ENCODE measurements at places on chromosomes 12 and 14.

GRCh38 chr12:39935839-39936238 lies 170.0 kb downstream of the SLC2A13 start:
- no peak for DNase-seq

- DNase-seq: no peak
Measured at GRCh38 chr12:20572451-20572850, 122.7 kb upstream of the SLCO1C1 start.

DNA sequence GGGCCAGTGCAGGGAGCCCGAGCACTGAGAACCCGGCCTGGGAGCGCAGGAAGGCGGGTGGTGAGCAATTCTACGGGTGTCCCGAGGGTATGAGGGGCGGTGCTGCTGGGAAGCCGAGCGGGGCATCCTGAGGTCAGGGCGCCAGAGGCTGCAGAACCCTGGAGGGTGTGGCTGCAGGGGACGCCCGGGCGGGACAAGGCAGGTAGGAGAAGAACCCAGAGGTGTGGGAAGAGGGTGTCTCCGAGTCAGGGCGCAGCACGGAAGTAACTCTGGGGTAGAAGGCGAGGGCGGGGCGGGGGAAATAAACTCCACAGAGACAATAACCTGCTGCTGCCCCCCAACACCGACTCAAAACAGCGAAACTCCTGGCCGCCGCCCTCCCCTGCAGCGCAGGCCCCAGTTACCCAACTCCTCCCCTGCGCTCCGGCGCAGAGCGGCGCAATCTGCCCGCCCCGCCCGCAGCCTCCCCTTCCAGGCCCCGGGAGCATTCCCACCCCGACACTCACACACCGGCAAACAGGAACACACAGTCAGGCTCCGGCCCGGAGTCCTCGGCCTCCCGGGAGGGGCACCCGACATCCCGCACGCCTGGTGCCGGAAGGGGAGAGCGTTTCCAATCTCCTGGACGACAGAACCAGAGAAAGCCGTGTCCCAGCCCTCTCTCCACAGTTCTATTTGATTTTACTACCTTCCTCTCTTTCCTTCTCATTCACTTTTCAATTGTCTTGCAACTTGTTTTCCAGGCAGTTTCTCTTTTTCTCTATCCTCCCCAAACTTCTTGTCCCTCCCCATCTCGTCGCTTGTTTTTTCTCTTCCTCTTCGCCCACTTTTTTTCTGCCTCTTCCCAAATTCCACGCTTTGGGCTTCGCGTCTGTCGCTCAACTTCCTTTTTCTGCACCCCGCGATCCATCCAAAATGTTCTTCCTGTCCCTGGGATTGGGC lies 2.4 kb downstream of the HRK start:
- DNase-seq: no peak

GRCh38 chr14:103209054-103209453 lies 85.8 kb downstream of the TNFAIP2 start:
- no peak for DNase-seq

- DNase-seq: no peak
Measured at GRCh38 chr14:54881235-54881760, 21.3 kb downstream of the GCH1 start.

DNA sequence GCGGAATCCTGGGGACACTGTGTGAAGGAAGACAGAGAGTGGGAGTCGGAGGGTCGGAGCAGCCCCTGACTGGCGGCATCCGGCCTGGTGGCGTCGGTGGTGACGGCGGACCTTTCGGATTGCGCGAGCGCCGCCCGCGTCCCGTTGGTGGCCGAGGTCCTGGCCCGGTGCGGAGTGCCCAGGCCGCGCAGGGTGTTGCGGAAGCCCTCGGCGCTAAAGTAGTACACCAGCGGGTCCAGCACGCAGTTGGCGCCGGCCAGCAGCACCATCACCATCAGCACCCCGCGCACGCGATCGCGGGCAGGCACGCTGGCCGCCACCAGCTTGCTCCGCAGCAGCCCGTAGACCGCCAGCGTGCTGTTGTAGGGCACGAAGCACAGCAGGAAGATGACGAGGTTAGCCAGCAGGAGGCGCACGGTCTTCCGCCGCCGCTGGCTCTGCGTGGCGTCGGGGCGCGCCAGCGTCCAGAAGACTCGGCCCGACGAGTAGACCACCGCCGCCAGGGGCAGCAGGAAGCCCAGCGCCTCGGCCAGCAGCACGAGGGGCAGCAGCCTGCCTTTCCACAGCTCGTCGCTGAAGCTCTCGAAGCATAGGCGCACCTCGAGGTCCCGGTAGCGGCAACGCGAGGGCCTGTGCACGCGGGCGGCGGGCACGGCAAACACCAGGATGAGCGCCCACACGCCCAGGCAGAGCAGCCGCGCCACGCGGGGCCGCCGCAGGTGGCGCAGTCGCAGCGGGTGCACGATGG lies 13.1 kb upstream of the CHD4 start:
- no peak for DNase-seq

GRCh38 chr12:56530390-56531055 lies 8.9 kb downstream of the RBMS2 start:
- DNase-seq: no peak

DNA sequence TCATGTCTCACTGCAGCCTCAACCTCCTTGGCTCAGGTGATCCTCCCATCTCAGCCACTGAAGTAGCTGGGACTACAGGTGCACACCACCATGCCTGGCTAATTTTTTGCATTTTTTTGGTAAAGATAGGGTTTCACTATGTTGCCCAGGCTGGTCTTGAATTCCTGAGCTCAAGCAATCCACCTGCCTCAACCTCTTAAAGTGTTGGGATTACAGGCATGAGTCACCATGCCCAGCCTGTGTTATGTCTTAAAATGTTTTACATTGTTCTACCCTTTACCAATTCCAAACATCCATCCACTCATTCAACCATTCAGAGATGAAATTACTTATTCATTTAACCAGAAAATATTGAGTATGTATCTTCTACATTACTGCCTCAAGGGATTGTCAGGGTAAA lies 111.6 kb upstream of the BTG1 start:
- no peak for DNase-seq

DNA sequence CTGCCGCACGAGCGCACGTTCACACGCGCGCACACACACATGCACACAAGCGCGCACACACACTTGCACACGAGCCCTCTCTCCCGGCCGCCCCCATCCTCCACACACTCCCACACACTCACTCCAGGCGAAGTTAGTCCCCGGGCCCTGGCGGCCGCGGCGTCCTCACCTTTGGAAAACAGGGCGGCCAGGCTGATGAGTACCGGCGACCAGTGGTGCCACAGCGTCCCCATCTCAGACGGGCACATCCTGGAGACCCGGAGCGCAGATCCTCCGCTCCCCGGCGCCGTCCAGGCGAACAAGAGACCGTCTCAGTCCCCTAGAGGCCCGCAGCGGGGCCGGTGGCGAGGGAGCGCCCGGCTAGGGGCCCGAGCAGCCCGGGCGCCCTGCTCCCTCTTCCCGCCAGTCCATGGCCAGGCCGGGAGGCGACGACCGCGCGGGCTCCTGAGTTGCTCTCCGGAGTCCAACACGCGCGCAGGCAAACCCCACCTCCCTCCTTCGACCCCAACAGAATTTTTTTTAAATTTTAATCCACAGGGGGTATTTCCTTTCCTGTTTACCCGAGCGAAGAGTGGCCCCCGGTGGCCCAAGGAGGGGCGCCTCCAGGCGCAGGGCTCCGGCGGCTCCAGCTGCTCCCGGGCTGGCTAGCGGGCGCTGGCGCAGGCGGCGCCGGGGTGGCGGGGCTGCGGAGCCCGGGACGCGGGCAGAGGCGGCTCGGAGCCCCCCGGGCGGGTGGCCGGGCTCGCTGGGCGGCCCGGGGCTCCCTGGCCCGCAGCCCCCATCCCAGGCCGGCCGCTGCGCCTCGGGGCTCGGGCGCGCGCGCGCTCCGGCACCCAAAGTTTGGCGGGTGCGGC lies 506 bp downstream of the TMEM132D start:
- no peak for DNase-seq

DNA sequence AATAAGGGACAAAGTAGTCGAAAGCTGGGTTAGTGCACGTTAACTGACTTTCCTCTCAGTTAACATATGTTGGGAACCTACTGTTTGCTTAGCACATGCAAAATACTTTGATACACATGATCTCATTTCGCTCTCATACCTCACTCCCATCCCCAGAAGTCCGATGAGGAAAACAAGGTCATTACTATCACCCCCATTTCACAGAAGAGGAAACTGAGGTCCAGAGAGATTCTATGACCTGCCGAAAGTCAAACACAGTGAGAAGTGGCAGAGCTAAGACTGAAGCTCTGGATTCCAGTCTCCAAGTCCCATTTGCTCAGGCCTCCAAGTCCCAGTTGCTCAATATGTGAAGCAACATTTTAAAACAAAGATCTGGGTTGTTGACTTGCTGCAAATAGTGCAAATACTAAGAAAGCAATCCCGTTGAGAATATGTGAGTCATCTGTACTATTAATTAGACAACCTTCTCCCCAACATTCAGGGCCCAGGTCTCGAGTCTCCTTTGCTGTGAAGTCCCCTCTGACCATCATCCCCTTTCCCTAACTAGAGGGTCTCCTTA lies 170.6 kb upstream of the PWP1 start:
- DNase-seq: no peak

GRCh38 chr12:87943762-87944161 lies 85.4 kb downstream of the C12orf50 start:
- DNase-seq: no peak

DNA sequence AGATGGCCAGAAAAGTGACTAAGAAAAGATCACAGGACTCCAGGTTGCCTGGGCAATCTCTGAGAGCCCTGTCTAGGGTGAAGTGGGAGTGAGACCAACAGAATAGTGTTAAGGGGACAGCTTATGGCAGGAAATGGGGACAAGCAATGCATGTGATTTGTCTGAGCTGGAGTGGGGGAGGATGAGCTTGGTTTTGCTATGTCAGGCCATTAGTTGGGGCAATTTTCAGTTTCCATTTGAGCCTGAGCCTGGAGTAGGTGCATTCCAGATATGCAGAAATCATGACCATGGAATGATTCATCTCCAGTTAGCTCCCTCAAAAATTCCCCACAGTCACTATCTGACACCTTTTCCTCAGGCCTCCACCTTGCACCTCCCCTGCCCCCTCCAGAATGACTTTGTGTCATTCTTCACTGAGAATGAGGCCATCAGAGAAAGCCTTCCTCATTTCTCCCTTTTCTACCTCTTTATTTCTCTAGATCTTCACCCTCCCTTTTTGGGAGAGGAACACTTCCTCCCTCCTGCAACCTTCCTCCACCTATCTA lies 150.9 kb upstream of the PLEKHG7 start:
- peak; percentile 33 for DNase-seq

DNA sequence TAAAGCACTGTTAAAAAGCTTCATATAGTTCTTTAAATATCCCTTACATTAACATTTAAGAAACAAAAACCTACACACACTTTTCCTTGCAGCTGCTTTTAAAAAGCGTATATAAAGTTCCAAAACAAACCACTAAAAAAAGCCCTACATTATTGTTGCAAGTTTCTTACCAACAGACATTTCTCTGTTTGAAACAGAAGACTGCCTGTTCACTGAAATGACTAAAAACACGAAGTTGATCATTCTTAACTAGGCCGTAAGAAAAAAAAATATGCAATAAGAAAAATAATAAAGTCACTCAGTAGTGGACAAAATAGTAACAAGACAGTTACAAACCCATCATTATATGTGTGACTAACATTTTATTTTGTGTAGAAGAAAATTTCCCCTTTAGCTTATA lies 37.3 kb downstream of the KIF21A start:
- no peak for DNase-seq

- no peak for DNase-seq
Measured at GRCh38 chr14:105294142-105294597, 6.6 kb downstream of the BRF1 start.

DNA sequence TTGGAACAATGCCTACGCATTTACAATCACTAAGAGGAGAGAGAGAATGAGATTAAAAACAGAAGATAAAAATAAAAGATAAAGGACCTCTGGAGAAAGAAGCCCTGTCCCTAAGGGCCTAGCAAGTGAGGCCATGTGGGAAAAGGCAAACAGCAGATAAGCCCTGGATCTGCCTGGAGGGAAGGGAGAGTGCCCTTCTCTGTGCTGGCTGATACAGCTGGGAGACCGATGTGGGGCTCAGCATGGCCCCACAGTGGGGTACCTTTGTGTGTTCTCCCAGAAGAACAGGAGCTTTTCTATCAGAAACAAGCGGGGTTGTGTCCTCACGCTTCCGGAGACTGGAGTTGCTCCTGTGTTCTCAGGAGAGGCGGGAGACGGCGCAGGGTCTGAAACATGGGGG lies 59.9 kb downstream of the TMCC3 start:
- no peak for DNase-seq

DNA sequence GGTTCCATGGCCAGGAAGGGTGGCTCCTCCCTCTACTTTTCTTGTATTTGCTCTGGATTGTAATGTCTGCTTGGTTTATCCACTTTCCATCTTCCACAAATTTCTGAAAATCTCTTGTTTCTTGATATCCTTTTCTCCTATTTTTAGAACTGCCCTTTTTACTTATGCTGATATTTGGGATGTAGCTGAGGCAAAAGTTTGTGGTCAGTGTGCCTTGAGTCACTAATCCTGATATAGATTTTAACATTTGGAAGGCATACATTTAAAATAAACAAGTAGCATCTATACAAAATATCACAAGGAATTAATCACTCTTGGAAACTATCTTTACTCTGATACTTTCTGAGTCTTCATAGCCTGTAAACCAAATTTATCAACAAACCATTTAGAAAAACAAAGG lies 11.0 kb downstream of the GRIP1 start:
- DNase-seq: no peak

DNA sequence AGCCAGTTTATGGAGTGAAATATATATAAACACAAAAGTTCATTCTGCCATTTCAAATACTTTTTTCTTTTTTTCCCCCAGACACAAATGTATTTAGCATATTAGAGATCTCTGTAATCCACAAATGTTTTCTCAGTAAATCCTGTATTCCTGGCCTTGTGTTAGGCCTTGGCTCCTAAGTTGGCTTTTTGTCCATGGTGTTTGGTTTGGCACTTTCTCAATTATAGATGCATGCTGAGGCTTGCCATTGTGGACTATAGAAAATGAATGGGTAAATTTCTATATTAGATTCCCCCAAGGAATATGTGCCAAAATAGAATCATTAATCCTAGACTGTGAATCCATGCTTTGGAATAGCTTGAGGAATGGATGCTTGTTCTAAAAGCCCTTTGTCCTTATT lies 17.0 kb downstream of the RIC8B start:
- no peak for DNase-seq

GRCh38 chr12:53056901-53057300 lies 7.0 kb downstream of the TNS2 start:
- no peak for DNase-seq

- DNase-seq: no peak
Measured at GRCh38 chr14:58584383-58584782, 53.4 kb upstream of the DACT1 start.

GRCh38 chr12:124993626-124994436 lies at the start of gene BRI3BP:
TSS of gene BRI3BP (plus strand) at chr12:124993645. CDS start at chr12:124993791, 146 bp downstream.
- DNase-seq: peak; percentile 60
